ENCODE measurements at places on chromosomes 2 and 18.
A peak's percentile ranks its signal among the peaks of the same experiment; 100 is the strongest.

- no peak for DNase-seq
Observed at GRCh38 chr2:25250331-25251070, 82.1 kb upstream of the POMC start.

DNA sequence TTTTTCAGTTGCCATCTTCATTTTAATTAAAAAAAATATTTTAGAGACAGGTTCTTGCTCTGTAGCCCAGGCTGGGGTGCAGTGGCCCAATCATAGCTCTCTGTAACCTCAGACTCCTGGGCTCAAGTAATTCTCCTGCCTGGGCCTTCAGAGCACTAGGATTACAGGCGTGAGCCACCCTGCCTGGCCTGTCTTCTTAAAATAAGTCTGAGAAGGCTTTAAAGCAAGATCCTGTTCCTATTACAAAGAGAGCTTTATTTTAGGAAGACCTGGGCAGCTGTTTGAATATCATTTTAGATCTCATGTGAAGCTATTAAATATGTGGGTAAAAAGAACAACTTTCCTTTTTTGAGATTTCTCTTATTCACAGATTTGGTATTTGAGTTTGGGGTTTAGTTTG, 1.5 kb downstream of the FAM228A start:
- DNase-seq, result no peak

DNA sequence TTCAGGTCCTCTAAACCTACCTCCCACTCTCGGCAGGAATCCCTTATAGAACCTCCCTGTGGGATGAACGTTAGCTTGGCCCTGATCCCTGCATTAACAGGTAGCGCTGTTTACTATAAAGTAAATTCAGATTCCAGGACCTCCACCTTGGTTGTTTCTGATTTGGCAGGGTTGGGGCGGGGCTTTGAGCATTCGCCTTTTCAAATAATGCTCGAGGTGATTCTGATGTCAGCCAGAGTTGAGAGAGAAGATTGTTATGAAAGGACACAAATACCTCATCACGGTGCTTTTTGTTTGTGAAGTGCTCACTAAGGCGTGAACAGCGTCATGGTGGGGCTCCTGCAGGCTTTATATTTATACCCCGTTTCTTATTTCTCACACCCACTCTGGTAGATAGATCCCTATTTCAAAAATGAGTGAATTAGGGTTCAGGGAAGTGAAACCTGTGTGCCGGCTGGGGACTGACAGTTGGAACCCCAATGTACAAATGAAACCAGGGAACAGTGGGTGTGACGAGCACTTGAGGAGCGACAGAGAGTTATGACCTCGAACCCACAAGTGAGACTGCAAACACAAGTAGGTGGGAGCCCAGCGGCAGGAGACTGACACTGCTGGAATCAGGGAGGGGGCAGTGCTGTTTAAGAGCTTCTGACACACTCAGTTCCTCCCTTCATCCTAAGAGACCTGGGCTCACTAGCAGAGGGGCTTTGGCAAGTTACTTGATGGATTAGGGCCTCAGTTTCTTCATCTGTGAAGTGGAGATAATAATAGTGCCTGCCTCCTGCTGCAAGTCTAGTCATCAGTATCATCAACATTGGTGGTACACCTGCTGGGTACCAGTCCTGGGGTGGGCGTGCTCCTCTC, 14.2 kb upstream of the CXCR4 start:
- no peak for DNase-seq

DNA sequence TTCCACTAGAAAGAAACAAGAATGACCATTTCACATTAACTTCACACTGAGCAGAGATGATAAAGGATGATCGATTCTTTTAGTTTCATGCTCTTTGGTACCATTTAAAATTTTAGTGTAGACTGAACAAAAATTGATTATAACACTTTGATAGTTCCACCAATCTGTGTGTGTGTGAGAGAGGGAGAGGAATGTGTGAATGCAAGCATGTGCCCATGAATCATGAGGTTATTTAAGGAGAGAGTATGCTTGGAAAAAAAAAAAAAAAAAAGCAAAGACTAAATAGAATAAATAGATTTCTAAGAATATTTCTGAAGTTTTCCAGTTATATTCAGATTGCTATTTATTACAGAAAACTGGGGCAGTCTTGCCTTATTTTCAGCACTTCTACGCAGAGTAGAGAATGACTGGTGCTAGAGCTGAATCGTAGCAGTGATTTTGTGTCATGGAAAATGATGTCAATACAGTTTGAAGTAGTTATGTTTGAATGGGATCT, 900.8 kb downstream of the SLC4A3 start:
- peak; percentile 8 for DNase-seq

- DNase-seq, result no peak
Observed at GRCh38 chr2:115386465-115386864, 944.0 kb downstream of the DPP10 start.

All from hepatic stellate cell (primary cell).